ENCODE measurements at places on chromosomes 5 and 9.

DNA sequence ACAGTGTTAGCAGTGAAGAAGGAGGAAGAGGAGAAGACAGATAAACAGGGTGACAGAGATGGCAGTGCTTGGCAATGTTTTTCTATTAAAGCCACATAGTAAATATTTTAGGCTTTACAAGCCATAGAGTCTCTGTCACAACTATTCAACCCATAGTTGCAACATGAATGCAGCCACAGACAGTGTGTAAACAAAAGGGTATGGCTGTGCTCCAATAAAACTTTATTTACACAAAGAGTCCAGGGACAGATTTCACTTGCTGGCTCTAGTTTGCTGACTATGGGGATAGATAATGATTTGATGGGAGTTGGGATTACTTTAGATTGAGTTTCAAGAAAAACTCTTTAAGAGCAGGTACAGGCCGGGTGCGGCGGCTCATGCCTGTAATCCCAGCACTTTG is 224.8 kb upstream of the SEMA6A start:
- no peak for DNase-seq

DNA sequence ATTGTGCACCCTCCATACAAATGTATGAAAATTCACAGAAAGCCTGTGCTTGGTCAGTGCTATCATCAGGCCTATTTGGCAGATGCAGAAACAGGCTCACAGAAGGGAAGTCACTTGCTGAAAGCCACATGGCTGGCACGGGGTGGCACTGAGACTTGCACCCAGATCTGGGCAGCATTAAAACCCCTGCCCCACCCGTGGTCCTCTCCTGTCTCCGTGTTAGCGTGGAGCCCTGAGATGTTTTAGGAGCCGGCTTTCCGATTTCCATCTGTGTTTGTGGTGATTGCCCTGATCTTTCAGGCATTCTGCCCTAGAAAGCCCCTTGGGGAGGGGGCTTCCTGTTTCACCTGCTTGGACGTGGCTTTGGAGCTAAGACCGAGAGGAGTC is 102.2 kb upstream of the IER5L start:
- DNase-seq = no peak

DNA sequence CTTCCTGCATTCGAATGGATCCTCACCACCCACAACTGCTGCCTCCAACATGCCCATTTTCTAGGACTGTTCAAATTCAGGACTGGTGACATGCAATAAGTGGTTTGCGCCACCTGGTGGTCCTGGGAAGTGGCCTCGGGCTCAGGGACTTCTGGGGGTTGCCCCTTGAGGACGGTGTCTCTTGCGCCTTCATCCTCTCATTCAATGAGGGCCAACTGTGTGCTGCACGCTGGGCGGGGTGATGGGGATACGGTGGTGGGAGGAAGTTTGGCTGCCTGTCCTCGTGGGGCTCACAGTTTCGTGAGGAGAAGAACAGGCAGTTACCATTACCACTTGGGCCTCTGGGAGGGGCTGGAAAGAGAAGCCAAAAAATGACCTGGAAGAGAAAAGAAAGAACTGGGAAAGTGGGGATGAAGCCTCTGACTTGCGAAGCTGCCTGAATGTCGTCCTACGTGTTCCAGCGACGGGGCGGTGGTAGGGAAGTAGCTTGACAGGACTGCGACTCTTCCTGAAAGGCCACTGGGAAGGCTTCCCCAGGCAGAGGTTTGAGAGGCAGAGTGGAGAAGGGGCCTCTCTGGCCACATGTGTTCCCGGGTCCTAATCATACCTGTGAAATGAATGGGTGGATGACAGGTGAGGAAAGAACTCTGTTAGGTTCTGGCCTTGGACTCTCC is 49.0 kb downstream of the PSD2 start:
- DNase-seq = peak; percentile 28

- no peak for DNase-seq
Observed at GRCh38 chr5:150186897-150187296, 3.0 kb upstream of the SLC6A7 start.

- DNase-seq = no peak
Observed at GRCh38 chr5:169548315-169548714, 35.3 kb upstream of the SPDL1 start.

DNA sequence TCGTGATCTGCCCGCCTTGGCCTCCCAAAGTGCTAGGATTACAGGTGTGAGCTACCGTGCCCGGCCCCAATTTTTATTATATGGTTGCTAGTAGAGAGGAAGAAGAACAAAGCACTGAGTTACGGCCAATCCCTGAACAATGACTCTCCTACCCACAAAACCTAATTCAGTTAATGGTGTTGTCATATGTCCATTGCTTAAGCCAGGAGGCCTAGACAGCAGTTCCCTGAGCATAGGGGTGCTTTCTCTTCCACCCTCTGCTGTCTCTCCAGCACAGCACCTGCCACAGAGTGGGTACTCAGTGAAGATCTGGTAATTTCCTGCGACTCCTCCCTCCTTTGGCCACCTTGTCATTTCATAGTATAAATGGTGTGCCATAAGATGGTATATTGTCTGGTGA is 21.4 kb upstream of the LTC4S start:
- DNase-seq = no peak

DNA sequence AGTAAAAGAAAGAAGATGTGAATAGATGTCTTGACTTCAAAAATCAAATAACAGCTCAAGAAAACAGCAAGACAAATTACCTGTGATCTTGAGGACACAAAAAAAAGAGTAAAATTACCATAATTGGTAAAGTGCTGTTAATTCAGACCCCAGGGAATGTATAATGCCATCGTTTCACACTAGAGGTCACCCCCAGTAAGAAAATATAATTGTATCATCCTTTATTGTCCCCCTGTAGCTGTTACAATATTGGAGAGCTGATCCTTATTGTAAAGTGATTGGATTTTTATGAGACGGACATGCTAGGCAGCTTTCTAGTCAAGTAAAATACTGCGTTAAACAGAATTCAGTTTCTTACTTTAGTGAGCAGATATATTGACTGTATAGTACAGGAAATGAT is 377.0 kb downstream of the TLE1 start:
- DNase-seq = no peak

DNA sequence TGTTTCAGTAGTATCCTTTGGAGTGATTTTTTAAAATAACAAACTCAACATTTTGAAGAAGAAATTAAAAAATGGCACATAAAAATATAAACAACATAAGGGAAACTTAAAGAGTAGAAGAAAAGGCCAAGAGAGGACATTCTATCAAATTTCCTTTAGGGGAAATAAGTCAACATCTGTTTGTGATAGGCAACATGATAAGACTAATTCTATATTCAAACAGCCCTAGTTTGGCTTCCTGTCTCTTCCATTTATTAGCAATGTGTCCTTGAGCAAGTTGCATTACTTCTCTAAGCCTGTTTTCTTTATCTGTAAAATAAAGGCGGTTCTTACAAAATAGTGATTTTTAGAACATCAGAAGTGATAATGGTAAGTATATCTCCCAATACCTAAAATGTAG is 24.7 kb downstream of the TYRP1 start:
- no peak for DNase-seq

DNA sequence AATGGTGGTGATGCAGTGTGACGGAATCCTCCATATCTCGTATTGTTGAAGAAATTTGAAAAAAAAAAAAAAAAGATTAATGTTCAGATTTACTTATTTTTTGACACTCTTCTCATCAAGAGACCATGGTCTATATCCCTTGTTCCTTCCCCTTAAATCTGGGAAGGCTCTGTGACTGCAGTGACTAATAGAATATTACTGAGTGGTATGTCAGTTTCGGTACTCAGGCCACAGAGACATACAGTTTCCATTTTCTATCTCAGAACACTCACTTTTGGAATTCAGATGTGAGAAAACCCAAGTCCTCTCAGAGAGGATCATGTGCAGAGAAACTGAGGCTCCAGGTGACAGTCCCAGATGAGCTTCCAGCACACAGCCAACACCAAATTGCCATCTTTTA is 1193.5 kb downstream of the DTWD2 start:
- DNase-seq = no peak

DNA sequence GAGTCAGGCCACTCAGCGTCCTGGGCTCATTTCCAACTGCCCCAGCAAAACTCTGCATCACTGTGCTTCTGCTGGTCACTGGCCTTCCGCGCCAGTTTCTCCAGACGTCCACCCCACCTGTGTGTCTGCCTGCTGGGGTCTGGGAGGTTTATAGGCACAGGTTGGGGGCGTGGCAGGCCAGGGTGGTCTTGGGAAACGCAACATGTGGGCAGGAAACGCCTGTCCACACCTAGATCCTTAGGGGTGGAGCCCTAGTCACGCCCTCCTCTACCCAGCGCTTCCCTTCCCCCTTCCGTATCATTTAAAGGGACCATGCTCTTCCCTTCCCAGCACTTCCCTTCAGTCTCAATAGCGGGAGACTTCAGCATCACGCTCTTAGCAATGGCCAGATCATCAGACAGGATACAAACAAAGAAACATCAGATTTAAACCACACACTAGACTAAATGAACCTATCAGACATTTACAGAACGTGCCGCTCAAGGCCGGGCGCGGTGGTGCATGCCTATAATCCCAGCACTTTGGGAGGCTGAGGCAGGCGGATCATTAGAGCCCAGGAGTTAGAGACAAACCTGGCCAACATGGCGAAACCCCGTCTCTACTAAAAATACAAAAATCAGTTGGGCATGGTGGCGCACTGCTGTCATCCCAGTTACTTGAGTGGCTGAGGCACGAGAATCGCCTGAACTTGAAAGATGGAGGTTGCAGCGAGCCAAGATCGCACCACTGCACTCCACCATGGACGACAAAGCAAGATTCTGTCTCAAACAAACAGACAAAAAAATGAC is 11.8 kb upstream of the BTNL9 start:
- no peak for DNase-seq

DNA sequence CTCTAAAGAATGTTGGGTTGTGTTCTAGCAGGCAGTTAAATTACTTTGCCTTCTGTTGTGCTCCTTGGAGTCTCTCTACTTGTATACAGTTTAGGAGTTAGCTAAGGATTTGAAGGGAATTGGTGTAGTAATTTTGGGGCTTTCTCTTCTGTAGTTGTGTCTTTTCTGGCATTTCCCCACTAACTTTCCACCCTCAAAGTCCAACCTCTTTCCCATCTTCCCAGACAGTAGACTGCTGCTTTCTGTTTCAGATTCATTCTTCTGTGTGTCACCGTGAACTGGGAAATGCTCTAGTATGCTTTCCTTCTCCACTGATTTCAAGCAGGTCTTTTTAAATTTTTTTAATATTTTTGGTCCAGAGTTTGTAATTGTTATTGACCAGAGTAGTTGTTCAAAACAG is 4.5 kb upstream of the ANGPTL2 start:
- DNase-seq = no peak

Measured in NCI-H1092 (cell line).